CD4-positive, alpha-beta T cell (primary cell): ENCODE measurements at places on chromosomes 3 and 15. TPM values are rescaled to one million over a fixed set of nuclear protein-coding genes. Genes with fewer than 3 reads are reported as not detected.
A peak's percentile ranks its signal among the peaks of the same experiment; 100 is the strongest.

Gene NAA80
- 47.0 TPM for total RNA-seq

Gene C3orf20
- not detected for total RNA-seq

Gene ADIPOQ
- total RNA-seq = not detected

Gene TRPC1
- 3.1 TPM for total RNA-seq

Gene FGD5
- not detected for total RNA-seq

Gene IL5RA
- total RNA-seq = 0.99 TPM

GRCh38 chr3:61173676-61174075 is 77.6 kb downstream of the FHIT start:
- DNase-seq = no peak

DNA sequence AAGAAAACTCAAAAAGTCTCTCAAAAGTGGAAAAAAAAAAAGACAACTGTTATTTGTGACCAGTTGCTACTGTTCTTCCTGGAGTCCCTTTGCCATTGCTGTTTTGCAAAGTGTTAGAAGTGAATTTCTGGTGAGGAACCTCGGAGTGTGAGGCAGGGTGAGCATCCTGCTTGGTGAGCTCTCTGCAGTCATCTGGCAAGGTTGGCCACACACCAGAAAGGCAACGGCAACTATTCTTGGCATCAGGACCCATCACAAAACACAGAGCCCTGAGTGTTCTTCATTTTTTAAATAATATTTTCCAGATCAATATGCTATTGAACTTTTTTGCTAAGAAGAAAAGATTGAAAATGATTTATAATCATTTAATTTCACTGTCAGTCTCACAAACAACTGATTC is 60.7 kb downstream of the CGNL1 start:
- DNase-seq = no peak

GRCh38 chr3:30672287-30672735 is 65.9 kb downstream of the TGFBR2 start:
- no peak for DNase-seq

DNA sequence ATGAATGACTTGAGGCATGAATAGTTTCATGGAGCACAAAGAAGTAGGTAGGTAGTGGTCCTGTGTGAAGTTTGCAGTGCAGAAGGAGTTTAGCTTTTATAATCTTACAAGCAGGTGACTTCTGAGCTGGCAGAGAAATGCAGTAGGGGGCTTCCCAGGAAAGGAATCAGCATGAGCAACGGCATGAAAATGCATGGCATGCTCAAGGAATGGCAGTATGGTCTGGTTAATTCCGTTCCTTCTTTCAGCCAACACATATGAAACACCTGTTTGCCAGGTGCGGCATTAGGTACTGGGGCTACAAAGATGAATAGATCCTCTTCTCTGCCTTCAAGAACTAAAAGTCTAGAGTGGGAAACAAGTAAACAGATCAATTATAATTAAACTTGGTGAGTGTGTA is 138.0 kb upstream of the BHLHE40 start:
- no peak for DNase-seq

DNA sequence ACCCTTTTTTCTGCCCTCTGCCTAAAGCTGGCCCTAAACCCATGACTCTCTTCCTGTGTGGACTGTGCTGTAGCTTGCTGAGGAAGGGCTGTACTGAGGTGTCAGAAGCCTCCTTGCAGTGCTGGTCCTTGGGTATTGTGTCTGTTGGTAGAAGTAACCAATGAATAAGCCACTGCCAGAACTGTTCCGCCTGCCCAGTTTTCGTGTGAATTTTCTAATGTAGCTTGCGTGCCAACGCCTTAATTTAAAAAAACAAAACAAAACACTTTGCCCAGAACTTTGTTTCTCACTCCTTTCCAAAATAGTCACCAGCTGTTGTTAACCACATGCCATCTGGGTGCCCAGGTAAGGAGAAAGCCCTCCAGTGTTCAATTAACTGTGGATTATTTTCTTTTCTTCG is 101.9 kb downstream of the KLHL25 start:
- DNase-seq = peak; percentile 68

DNA sequence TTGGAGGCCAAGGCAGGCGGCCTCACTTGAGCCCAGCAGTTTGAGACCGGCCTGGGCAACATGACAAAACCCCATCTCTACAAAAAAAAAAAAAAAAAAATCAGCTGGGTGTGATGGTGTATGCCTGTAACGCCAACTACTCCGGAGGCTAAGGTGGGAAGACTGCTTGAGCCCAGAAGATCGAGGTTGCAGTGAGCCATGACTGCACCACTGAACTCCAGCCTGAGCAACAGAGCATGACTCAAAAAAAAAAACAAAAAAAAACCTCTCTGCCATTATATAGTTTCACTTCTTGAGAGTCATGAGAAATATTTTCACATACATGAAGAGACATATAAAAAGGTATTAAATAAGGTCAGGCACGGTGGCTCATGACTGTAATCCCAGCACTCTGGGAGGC is 45.9 kb upstream of the CP start:
- DNase-seq = no peak

DNA sequence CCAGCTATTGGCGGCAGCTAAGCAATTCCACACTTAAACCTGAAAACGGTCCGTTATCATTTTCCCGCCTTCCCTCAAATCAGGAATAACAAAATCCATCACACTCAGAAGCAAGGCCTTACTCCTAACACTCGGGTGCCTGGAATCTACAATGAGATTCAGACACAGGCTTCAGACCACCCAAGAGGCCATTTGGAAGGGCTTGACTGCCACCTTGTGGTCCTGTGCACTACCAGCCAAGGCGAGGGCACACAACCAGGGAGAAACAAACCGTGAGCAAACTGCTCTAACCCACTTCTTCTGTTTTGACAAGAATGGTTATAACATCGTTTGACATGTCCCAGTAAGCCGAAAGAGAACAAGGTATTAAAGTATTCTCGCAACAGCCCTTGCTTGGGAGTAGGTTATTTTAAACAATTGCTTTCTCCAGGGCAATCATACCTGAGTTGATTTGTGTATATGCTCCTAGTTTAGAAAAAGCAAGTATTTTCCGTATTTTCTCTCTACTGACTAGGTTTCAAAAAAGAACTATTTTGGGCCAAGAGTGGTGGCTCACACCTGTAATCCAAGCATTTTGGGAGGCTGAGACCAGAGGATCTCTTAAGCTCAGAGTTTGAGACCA is 40.1 kb upstream of the TAFA4 start:
- DNase-seq = peak; percentile 39

DNA sequence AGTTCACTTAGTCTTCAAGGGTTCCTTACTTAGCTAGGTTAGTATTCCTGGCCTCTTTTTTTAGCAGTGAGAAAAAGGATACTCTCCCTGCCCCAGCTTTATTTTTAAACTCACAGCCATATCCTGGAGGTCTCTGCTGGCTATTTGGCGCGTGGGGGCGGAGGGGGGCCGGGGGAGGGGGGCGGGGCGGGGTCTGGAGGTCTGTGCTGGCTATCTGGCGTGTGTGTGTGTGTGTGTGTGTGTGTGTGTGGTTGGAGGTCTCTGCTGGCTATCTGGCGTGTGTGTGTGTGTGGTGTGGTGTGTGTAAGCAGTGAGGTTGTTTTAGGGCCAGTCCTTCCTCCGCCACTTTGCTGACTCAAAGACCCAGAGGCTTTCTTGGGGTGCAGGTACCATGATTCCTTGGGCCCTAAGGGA is 579 bp upstream of the PLAAT1 start:
- no peak for DNase-seq

DNA sequence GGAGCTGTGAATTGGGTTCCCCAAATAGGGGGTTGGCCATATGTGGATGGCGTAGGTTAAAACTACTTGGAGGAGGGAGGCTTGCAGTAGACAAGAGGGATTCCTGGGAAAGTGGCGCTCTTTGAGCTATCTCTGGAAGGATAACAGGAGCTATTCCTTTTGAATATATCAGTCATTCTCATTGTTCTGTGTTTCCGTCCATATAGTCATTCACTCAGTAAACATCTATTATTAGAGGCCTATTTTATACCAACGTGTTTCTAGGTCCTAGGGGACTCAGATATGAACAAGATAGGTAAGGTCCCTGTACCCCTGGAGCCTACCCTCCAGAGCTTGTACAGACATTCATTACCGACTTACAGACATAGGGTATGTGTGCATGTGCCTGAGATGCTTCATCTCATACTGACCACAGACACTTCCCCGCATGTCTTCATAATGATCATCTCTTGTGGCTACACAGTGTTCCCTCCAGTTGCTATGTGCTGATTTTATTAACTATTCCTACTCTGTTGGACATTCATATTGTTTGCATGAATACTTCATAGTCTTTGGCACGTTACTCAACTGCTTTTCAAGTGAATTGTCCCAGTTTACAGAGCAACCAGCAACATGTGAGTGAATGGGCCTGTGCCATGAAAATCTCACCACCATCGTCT is 55.8 kb upstream of the VILL start:
- no peak for DNase-seq

GRCh38 chr3:31579828-31580227 is 47.1 kb downstream of the STT3B start:
- no peak for DNase-seq

DNA sequence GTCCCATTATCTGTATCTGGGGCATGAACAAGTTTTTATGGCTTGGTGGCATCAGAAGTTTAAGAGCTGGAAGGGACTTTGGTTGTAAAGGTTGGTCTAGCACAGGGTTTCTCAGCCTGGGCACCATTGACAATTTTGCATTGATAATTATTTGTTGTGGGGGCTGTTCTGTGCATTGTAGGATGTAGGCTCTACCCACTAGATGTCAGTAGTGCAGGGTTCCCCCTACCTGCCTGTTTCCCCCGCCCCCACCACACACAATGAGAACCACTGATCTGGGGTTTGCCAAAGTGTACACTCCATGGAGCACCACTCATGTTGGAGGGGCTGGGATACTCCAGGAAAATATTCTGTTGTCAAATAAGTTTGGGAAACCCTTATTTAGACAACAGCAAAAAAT is 42.7 kb downstream of the PLCL2 start:
- no peak for DNase-seq

DNA sequence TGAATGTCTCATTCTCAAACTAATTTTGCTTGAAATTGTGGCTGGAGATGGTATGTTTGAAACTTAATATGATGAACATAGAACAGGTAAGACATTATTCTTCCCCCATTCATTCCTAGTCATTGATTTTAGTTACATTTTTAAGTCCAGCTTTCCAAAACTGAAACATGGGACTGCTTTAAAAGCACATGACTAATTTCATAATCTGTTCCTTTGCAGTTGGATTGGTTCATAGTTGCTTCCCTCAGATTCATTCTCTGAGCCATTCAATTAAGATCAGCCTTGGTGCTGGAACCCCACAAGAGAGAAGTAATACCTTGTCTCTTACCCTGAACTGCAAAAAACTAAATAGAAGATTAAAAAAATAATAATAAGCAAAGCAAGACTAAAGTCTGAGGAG is 87.5 kb upstream of the TGFBR2 start:
- DNase-seq = no peak

DNA sequence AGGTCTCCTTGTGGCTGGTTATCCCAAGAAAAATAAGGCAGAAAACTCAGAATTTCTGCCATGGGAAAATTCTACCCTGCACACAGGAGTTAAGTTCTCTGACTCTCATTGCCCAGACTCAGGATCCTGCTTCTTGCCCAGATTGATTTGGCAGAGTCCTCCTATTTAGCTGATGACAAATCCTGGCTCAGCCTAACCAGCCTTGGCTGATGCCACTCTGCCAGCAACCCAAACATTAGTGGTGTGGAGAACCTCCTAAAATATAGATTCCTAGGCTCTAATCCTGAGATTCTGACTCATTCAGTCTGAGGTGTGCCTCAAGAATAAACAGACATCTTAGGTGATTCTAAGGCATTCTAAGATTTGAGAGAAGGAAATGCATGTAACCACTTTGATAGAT is 60.5 kb upstream of the ACTC1 start:
- no peak for DNase-seq

- peak; percentile 3 for DNase-seq
Observed at GRCh38 chr3:126613479-126614188, 41.3 kb downstream of the TXNRD3 start.

DNA sequence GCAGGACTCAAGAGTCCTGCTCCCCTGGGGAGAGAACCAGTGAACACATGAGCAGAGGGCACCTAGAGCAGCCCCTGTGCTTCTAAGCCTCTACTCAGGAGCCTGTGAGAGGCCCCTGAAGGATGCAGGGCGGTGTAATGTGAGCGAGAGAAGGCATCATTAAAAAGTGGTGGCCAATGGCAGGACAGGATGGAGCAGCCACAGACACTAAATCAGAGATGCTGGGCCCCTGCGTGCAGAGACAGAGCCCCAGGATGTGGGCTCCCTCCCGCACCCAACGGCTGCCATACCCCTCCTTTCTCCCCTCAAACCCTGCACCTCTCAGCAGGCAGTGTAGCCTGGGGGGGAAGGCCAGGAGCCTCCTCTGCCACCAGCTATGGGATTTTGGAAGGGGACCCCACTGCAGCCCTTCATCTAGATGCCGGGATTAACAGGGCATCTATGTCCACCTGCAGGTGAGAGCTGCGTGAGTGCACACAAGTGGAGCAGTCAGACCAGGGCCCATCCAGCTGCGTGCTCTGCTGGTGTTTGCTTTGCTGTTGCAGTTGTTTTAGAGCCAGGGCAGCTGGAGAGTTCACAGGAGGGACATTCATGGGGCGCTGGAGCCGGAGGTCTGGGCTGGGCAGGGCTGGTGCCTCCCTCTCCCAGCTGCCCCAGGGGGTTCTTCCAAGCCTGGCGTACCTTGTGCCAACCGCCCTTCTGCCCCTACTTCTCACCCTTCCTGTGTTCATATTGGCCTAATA is 5.1 kb upstream of the IQSEC1 start:
- no peak for DNase-seq

DNA sequence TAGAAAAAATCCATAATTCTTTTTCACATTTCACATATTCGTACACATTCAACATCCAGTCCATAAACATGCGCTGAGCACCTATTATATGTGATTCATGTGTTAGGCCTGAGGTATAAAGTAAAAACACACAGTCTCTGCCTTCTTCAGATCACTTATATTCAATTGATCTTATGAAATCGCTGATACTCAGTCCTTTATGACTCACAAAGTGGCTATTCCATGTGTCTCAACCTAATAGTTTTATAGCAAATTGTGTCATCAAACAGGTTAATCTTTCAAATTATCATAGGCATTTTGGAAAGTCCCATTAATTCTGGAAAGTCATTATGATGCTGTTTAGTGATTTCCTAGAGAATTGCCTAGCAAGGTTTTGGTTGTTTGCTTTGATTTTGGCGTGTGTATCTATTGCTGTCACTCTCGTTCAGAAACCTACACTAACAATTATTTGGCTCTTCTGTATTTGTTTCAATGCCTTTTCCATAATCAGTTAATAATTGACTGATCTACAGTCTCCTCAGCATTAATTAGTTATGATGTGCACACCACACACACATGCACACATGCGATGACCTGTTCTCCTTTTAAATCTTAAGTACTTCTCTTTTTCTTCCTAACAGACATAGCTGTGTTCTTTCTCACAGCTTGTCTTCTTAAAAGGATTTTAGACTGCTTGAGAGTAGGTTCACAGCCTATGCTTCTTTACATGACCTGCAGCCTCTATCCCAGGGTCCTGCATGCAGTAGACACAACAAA is 353.1 kb downstream of the MECOM start:
- DNase-seq = no peak

DNA sequence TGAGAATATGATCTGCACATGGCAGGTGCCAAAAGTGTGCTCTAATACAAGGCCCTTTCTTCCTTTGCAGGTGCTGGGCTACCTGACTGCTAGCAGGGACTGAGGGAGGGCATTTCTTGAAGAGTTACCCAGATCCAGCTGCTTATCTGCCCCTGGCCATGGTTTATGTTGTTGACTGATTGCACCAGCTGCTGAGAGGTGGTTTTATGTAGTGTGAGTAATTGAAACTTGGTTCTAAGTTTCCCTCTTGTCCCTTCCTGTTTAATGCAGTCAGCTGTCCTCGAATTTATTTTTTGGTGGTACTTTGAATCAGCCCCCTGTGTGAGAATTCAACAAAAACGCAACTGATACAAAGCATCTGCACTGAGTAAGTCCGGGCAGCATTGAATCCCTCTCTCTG is 288.3 kb upstream of the C2CD4B start:
- DNase-seq = no peak

GRCh38 chr3:80010021-80010571 is 242.3 kb upstream of the ROBO1 start:
- DNase-seq = no peak
